Stimulated activated CD8-positive, alpha-beta memory T cell treated with anti-CD3 and anti-CD28 coated beads, Interleukin-4, amount 100 ng/mL, for 4 hours (primary cell): ENCODE measurements at places on chromosomes 1 and 21.

- no peak for DNase-seq
Observed at GRCh38 chr1:244833734-244834542, 1.5 kb upstream of the COX20 start.

DNA sequence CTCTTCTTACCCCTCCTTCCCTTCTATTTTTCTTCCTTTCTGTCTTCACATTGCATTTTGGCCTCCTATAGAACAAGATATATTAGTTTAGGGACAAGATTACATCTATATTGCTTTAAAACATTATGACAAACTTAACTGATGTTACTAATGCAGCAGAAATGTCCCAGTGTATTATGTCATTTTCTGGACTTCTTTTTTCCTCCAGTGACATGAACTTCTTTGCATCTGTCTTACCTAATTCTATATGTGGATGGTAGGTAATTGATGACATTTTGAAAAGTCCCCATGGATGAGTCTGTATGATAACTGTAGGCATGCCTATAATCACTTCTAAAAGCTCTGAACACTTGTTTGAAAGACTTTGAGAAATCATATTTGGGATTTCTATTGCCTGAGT lies 89.5 kb downstream of the FNBP1L start:
- DNase-seq = no peak

DNA sequence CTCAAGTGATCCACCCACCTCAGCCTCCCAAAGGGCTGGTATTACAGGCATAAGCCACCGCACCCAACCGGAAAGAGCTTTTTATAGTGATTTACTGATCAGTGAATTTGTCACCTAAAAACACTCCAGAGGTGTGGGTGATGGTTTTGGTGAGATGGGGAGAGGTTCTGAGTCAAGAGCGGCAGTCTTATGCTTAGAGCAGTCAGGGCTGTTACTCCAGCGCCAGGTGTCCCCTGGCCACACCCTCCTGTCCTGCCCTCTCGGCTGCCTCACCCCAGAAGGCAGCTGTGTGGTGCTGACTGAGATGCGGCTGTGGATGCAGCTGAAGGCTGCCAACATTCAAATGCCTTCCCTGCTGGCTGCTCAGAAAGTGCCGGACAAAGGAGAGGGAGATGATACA lies 94.5 kb upstream of the LPGAT1 start:
- DNase-seq = no peak

GRCh38 chr1:30824736-30825429 lies 67.3 kb upstream of the LAPTM5 start:
- DNase-seq = no peak

DNA sequence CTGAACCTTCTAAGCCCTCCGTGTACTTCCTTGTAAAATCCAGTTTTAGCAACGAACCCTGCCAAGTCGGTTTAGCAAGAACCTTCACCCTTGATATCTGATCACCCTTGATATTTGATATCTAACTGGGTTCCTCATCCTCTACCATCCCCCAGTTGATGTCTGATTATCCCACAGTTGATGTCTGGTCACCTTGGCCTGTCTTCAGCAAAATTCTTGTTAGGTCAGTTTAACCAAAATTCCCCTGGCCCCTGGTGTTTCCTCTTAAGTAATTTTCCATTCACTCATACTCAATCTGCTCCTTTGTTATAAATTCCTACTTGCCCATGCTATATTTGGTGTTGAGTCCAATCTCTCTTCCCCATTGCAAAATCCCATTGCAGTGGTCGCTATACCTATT lies 114.5 kb upstream of the ZNHIT6 start:
- DNase-seq = no peak

DNA sequence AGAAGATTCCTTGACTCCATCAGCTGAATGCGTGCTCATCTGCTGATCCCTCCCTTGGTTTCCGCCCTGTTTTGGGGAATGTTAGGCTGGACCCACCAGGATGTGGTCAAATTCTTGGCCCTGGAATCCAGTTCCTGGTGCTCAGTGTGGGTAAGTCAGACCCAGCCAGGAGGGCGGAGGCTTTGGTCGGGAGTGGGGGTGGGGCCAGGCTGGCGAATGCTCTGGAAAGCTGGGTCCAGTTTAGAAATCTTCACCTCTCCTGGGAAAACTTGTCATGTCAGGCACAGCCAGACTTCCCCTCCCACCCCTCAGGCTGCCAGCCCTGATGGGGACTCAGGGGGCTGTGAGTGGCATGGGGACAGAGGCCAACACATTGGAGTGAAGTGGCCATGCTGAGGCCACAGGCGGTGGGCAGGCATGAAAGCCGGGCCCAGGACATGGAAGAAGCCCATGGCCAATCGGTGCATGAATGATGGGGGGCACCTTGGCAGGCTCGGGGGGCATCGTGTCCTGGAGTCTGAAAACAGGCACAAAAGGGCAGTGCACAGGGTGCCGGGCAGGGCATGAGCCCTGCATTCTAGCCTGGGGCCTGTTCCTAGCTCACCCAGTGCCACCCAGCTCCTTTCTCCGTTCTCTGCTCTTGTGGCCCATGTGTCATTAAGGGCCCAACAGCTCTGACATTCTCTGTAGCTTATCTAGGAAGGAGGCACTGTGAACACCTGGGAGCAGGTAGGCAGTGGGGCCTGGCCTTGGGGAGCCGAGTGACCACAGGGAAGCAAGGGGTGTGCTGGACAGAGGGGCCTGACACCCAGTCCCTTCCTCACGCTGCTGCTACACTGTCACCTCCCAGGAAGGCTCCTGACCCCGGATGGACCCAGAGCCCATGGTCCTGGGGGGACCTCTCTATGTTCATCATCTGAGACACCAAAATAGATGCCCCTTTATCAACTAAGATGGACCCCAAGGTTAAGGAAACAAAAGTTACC lies 14.6 kb upstream of the PADI1 start:
- DNase-seq = no peak

- no peak for DNase-seq
Observed at GRCh38 chr1:15195420-15196052, 42.0 kb downstream of the TMEM51 start.

- DNase-seq = no peak
Observed at GRCh38 chr1:24864370-24864777, 65.7 kb downstream of the RUNX3 start.

DNA sequence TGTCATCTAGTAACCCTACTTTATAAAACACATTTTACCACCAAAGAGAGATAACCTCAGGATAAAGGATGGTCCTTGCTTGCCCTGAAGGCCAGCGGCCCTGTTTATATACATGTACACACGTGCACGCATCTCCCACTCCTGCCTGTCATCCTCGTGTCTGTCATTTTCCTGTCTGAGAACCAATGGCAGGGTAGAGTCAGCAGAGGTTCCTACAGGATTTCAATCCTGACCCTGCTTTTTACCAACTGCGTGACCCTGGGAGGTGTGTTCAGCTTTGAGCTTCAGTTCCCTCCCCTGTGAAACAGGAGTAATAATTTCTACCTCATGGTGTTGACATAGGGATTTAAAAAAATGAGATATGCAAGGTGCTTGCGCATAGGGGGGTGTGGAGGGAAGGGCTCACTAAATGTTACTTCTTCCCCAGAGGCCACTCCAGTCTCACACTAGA lies 12.3 kb upstream of the RASSF5 start:
- DNase-seq = no peak
